ENCODE measurements at places on chromosomes 11 and 22.

GRCh38 chr11:108498816-108499408 lies 728 bp upstream of the POGLUT3 start:
- no peak for DNase-seq

DNA sequence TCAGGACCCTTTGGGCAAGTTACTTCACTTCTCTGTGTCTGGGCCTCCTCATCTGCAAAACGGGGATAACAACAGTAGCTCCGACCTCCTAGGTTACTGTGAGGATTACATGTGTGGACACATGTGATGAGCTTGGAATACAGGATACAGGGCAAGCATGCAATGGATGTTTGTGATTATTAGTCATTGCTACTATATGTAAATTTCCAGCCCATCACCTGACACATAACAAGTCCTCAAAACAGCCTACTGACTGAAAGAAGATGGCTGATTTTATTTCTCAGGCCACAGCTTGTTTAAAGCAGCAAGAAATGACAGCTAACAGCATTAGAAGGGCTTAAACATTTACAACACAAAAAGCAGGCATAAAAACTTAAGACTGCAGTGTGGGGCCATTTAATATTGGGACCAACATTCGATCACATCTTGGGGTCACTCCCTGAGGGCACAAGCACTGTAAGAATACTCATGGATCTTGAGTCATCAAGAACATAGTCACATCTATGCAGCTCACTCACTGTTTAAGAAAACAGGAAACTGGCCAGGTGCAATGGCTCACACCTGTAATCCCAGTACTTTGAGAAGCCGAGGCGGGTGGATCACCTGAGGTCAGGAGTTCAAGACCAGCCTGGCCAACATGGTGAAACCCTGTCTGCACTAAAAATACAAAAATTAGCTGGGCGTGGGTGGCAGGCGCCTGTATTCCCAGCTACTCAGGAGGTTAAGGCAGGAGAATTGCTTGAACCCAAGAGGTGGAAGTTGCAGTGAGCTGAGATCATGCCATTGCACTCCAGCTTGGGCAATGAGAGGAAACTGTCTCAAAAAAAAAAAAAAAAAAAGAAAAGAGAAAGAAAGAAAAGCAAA lies 49.5 kb downstream of the ABTB2 start:
- no peak for DNase-seq

GRCh38 chr11:118010738-118011461 lies 24.7 kb downstream of the IL10RA start:
- DNase-seq = no peak

GRCh38 chr11:130282111-130282510 lies 32.6 kb downstream of the ZBTB44 start:
- no peak for DNase-seq

- DNase-seq = no peak
Measured at GRCh38 chr11:87477321-87477720, 439.6 kb downstream of the TMEM135 start.

GRCh38 chr22:19631899-19632667 lies 82.2 kb upstream of the SEPTIN5 start:
- no peak for DNase-seq

DNA sequence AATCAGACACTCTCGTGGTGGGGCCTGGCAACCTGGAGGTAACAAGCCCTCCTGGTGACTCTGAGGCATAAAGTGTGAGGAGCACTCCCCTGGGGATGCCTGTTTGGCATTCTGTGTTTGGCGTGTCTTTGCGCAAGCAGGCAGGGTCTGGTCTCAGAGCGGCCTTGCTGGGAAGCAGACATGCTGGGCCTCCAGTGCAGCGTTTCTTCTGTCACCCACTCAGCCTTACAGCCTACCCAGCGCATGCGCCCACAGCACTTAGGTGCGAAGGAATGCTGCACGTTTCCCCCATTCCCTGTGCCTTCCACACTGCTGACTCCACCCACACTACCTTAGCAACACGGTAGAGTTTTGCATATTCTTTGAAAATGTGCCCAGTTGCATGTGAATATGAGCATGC lies 7.4 kb upstream of the CXCR5 start:
- no peak for DNase-seq

DNA sequence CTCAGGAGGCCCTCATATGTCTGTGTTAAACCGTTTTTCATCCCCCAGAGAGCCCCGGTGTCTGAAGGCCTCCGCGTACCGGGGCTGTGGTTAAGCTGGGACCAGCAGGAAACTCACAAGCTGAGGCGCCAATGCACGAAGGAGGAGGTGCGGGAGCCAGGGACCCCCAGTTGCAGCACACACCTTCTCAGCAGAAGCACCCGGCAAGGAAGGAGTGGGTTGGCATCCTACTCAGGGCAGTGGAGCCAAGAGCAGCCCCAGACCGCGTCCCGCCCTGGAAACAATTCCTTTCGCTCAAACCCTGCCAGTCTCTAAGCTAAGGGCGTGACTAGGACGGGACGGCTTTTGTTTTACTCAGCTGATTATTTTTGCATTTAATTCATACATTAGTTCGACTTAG lies 726.9 kb downstream of the BRD1 start:
- no peak for DNase-seq

GRCh38 chr11:107477820-107478219 lies 20.2 kb upstream of the CWF19L2 start:
- no peak for DNase-seq

DNA sequence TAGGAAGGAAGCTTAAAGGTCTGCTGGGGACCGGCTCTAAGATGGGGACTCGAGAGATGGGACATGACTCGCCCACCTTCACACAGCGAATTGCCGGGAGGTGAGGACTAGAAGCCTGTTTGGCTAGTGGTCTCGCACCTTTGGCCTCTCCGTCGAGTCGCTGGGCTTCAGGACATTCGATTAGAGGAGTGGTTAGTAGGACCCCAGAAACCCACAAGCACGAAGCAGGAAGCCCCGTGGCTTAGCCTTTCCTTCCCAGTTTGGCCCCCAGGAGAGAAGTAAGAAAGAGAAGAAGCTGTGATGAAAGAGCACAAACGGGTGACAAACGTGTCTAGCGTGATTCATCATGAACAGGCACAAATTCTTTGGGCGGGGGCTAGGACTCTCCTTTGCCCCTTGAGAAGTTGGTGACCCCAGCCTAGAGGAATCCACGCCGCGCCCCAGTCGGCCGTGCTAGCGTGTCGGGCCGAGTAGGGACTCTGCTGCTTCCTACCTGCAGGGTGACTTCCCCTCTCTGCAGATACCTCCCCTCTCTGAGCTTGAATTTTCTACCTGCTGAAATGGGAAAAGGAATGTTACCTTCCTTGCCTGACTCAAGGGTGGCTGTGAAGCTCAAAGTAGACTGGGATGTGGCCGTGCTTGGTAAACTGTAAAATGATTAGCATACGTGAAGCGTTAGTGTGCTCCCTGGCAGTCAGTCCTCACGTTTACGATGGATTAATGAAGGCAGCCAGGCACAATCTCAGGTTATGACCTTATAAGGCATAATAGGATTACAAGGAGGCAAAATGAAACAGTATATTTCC lies 1.1 kb upstream of the ADM start:
- no peak for DNase-seq

DNA sequence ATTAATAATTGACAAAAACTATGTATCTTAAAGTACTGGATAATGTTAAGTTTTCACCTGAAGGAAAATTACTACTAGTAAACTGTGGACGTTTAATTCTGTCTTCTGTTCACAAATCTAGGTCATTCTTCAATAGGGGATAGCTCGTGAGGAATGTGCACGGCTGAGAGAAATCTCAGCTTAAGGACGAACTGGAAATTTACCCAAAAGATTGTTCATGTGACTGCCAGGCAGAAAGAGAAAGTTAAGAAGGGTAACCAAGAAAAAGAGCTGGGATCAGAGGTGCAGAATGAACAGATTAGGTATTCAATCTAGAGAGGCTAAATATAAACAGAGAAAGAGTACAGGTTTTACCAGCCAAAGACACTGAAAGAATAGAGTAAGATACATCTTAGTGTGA lies 245.3 kb downstream of the CASP12 start:
- DNase-seq = no peak

DNA sequence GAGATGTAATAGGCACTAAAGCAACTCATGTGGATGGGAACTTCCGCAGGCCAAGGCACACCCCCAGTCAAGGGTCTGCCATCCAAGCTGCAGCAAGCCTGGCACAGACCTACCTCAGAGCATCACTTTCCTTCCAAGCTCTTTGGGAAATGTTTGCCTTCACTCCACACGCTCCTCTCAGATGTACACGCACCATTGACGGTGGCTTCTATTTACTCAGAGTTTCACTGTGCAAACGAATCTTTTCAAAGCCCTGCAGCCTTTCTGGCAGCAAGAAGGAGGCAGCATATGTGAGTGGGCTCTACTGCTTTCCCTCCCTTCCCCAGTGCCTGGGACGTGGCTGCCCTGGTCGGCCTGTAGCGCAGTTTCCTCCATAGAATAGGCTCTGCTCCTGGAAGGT lies 60.9 kb upstream of the USP47 start:
- DNase-seq = no peak

DNA sequence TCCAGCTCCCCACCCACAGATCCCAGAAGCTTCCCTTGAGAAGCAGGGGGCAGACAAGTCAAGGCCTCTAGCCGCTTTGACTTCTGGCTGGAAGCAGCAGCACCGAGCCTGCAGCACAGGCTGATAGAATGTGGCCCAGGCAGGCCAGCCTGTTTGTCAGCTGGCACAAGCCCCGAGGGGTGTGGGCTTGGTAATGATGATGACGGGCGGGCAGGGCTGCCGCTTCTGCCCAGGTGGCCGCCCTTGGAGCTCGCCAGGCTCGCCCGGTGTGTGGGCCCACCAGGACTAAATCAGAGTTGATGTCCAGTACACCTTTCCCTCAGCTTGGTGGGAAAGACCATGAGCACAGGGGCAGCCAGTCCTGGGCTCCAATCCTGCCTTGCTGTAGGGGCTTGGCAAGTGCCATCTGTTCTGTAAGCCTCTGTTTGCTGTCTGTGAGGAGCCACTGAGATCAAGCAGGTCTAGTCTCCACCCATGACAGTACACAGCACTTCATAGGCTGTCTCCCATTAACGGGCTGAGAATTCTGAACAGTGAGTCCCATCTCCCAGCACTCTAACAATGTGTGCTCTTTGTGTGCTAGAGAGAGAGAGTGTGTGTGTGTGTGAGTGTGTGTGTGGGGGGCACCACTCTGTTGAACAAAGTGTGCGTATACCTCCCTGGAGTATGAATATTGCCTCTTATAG lies 26.8 kb downstream of the MICAL2 start:
- no peak for DNase-seq

Data from stimulated activated CD8-positive, alpha-beta memory T cell treated with anti-CD3 and anti-CD28 coated beads, Interleukin-7, amount 100 ng/mL, for 24 hours (primary cell).